NCI-H1436 treated with DMSO at 0.1 percent for 48 hours (cell line): ENCODE measurements at places on chromosomes 5 and 9.

DNA sequence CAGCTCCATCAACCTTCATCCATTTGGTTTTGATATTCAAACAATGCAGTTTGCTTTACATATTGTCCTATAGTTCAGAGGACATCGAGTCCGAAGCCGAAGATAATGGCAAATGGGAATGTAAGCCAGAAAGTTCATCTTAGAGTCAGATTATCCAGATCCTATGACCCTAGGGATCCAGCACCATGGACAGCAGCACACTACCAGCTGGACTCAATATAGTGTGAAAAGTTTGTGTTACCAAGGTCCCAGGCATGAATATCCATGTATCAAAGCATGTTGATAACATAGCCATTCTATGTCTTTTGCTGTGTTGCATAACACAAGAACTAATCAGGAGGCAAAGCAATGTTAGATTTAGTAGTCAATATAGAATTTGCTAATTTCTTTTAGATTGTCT, 46.3 kb downstream of the FSTL4 start:
- DNase-seq = no peak

GRCh38 chr5:112348387-112348786, 70.7 kb downstream of the EPB41L4A start:
- DNase-seq = no peak

- no peak for DNase-seq
Observed at GRCh38 chr9:30504502-30504905, 1879.9 kb upstream of the ACO1 start.

DNA sequence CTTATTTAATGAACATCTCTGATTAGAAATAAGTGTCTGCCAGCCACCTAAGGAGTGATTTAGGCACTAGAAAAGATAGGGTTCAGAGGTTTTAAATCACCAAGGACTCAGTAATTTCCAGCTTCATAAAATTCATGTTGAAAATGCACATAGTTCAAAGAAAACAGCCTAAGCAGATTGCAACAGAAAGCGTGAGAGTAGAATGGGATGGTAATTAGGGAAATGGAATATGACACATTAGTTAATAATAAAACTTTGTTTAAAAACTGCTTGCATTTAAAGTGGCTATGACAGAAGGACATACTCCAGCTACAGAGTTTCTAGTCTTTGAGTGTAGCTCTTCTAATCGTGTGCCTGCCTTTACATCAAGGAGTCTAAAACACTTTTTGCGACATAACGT, 490.8 kb downstream of the TLE4 start:
- no peak for DNase-seq

GRCh38 chr9:115359017-115359780, 241.2 kb upstream of the TNC start:
- DNase-seq = no peak

GRCh38 chr5:1538741-1539392, 15.1 kb upstream of the LPCAT1 start:
- no peak for DNase-seq

DNA sequence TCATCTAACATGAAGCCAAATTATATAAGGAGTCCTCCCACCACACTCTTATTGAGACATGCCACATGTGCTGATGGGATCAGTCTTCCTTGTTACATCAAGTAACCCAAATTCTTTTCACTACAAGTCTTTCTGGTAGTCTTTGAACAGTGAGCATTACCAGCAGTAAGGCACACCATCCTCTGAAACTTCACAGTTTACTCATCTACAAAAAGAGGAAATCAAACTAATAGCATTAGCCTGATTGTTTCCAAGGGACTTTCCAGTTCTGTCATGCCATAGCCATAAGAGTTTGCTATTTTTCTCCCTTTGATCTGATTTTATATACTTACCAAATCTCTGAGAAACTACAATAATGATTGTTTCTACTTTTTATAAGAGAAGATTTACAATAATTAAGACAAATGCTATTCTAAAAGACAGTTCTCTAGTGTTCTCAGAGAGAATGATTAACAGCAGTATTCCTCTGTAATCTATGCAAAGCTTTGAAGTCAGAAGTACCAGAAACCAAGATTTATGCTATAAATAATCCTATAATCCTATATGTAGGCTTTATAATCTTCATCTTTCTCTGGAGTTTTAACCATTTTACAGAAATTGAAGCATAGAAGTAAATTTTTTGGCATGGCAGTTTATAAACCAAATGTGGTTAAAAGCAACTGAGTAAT, 166.2 kb upstream of the ACO1 start:
- no peak for DNase-seq

DNA sequence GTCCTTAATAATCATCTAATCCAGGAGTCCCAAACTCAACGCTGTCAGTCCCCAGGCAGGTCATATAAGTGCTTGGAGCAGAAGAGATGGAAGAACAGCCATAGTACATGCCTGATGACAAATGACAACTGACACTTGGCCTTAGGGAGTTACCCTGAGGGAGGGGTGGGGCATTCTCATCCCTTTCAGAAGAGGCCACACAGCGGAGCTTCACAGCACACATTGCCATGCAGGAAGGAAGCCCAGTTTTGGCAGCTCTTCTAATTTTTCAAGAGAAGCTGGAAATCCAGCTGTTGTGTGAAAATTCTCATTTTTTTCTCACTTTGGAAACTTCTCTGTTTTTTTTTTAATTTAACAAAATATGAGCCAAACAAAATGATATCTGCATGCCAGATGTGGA, 89.0 kb downstream of the ASTN2 start:
- DNase-seq = no peak
